H9 (cell line): ENCODE measurements at places on chromosomes 3 and 15. TPM values are rescaled to one million over a fixed set of nuclear protein-coding genes. Genes with fewer than 3 reads are reported as not detected.
A peak's percentile ranks its signal among the peaks of the same experiment; 100 is the strongest.

Gene NSMCE3
- total RNA-seq = 6.9 and 7.8 TPM in 2 replicates

Gene SCN5A
- total RNA-seq = 6.5 and 8.0 TPM in 2 replicates

Gene GOLGA6L7
- total RNA-seq = not detected in 2 replicates

Gene TMEM207
- not detected in 2 replicates for total RNA-seq

- H3K4me1 ChIP-seq = no peaks in the 10 kb centered on the region
- H3K27ac ChIP-seq = no peak overlapping the region
- no peaks in the 10 kb centered on the region for H3K27me3 ChIP-seq
- H3K4me3 ChIP-seq = no peak overlapping the region
- H3K36me3 ChIP-seq = no peaks in the 10 kb centered on the region
Measured at GRCh38 chr3:56693750-56694149, 10.7 kb upstream of the TASOR start.

GRCh38 chr15:88401251-88401995 is 65.8 kb downstream of the MRPL46 start:
- no peak for DNase-seq
- H3K4me3 ChIP-seq = no peak overlapping the region
- H3K27ac ChIP-seq = no peak overlapping the region

DNA sequence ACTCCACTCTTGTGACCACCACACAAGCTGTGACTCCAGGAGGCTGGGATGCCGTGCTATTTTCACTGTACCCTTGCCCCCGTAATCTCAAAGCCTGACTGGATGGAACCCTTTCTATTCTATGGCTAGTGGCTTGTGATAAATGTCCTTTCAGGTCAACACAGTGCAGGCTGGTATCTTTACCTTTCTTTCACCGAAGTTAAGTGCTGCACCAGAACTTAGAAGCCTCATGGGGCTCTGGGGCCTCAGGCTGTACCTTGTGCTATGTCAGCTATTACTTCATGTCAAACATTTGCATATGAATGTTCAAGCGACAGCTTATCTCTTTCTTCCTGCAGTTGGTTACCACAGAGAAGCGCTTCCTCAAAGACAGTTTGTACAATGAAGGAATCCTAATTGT is 66.8 kb downstream of the RPL39L start:
- peaks cover 78% of the 10 kb centered on the region for H3K36me3 ChIP-seq
- H3K4me1 ChIP-seq = peaks cover 5% of the 10 kb centered on the region; the same call in 1 of the 2 replicates
- no peak for DNase-seq
- H3K4me3 ChIP-seq = no peak overlapping the region

GRCh38 chr3:8516047-8516661 is 14.5 kb downstream of the LMCD1 start:
- no peak overlapping the region for H3K4me3 ChIP-seq
- no peaks in the 10 kb centered on the region for H3K27me3 ChIP-seq
- no peak overlapping the region for H3K27ac ChIP-seq
- peaks cover 4% of the 10 kb centered on the region; the same call in 1 of the 2 replicates for H3K4me1 ChIP-seq
- DNase-seq = no peak

DNA sequence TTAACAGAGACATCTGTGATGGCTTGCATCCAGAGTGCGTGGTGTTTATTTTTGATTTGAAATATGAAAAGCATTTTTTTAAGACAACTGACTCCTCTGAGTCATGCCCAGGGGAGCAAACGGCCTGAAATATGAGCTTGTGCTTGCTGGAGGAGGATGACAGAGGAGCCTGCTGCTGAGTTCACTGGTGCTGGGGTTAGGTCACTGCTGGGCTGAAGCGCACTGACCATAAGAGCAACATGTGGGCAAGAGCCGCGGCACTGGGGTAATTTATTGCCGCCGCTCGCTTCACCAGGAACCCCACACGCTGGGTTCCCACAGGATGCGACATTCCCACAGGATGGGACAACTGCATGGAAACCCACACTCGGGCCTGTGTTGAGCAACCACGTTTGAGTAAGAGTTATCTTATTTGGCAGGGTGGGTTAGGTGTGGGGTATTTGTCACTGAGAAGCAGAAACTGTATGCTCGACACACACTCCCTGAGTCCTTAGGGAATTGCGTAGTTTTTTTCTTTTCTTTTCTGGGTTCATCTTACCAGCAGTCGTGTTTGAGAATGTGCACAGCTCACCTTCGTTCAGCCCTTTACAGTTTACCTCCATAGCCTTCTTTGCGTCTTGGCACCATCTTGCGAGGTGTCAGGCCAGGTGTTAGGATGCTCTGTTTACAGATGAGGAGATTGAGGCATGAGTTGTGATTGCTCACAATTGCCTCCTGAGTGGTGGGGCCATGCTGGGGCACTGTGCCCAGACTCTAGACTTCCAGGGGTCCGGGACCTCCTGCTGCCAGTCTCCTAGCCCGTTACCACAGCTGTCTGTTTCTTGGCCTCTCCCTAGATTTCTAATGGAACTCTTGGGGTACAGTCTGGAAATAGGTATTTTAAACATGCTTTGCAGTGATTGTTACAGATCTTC is 60.4 kb downstream of the SMAD3 start:
- H3K27ac ChIP-seq = no peak overlapping the region
- peaks cover 2% of the 10 kb centered on the region; the same call in 1 of the 2 replicates for H3K4me1 ChIP-seq
- no peak for DNase-seq
- no peaks in the 10 kb centered on the region for H3K36me3 ChIP-seq
- no peaks in the 10 kb centered on the region for H3K27me3 ChIP-seq

GRCh38 chr3:18444595-18445400 is 19.7 kb upstream of the SATB1 start:
- no peak overlapping the region for H3K27ac ChIP-seq
- peak overlapping the region; percentile 90 for H3K4me3 ChIP-seq
- H3K4me1 ChIP-seq = peaks cover 5% of the 10 kb centered on the region; the same call in 1 of the 2 replicates
- DNase-seq = peak; percentile 59
- peaks cover 7% of the 10 kb centered on the region for H3K36me3 ChIP-seq

GRCh38 chr3:66099541-66100065 is 60.9 kb upstream of the MAGI1 start:
- H3K36me3 ChIP-seq = no peaks in the 10 kb centered on the region
- H3K4me1 ChIP-seq = no peaks in the 10 kb centered on the region
- no peak for DNase-seq
- H3K4me3 ChIP-seq = no peak overlapping the region
- H3K27ac ChIP-seq = no peak overlapping the region
